NCI-H1048 (cell line): ENCODE measurements at places on chromosomes 7 and 10.

GRCh38 chr7:55657654-55658053, 85.4 kb upstream of the VOPP1 start:
- no peak for DNase-seq

DNA sequence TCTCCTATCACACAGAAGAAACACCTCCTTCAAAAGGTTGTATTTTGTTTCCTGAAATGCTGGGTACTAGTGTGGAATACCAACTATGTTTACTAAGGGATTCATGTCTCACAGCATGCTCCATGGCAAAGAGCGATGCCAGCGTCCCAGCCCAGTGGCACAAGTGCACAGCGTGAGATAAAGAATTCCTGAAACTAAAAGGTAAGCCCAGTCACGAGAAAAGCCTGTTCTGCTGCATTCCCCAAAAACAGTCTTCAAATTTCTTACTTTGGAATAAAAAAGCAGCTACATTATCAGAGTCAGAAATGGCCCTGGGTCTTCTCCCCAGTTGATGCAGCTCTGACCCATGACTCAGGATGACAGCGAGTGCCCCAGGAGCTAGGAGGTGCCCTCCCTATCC, 53.1 kb upstream of the DDC start:
- no peak for DNase-seq

DNA sequence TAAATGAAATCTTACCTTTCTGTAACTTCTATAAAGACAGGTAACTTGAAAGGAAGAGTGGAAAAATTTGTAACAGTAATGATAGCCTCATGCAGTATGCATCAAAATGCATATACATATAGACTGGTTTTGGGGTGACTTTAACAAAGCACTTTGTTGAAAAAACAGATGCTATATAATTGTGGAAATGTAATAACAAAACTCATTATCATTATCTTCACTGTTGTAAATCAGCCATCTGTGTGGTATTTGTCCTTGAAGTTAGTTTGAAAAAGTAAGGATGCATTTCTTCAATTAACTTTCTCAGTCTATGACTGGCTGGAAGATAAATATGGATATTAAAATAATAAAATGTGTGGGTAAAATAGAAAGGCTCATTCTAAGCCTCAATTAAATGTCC, 6.1 kb upstream of the DGKB start:
- no peak for DNase-seq

GRCh38 chr10:79254333-79255006, 92.8 kb upstream of the PPIF start:
- no peak for DNase-seq

DNA sequence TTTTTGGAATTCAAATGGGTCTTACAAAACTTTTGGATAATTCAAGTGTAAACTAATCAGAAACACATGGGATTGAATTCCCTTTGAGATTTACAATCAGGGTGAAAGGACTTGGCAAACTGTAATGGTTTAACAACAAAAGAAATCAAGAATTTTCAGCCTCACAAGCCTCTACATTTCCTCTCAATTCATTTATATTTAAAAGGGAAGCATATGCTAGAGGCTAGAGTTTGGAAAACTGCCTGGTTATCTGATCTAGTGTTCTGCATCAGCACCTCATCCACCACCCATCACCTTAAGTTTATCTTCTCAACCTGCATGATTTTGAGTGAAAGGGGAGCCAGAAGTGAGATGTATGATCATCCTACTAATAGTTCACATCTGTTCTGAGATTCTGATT, 120.7 kb downstream of the TES start:
- no peak for DNase-seq

GRCh38 chr10:77131214-77131613, 506.4 kb downstream of the KCNMA1 start:
- DNase-seq: no peak

DNA sequence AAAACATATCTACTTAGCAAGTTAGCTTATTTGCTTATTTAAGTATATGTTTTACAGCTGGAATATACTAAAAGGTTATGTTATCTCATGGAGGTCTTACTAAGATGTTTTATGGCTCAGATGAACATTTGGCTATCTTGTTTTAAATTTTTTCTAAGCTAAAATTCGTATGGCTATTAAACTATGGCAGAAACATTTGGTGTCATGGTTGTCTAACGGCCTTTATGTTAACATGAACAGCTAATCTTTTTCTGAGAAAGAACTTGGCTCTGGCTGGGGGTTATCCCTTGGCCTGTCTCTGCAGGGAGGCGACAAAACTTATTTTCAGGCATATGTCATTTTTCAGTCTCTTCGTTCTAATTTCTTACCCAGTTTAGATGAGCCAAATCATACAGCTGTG, 101.5 kb upstream of the MTPN start:
- no peak for DNase-seq

- DNase-seq: no peak
Measured at GRCh38 chr10:118926441-118926840, 103.1 kb upstream of the NANOS1 start.

DNA sequence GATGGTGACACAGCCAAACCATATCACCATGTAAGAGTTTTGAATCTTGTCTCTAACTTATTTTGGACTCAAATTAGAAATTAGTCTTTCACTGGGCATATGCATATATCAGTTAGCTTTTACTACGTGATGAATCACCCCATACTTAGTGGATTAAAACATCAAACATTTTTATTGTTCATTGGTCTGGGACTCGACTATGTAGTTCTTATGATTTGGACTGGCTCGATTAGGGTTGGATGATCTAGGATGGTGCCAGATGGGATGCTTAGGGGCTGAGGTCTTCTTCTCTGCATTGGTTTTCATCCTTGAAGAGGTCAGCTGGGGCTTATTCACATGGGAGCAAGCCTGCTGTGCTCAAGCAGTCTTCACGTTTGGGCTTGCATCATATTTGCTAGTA, 264.9 kb downstream of the EXOC4 start:
- no peak for DNase-seq

GRCh38 chr7:23105086-23105643, 420 bp upstream of the KLHL7 start:
- no peak for DNase-seq

DNA sequence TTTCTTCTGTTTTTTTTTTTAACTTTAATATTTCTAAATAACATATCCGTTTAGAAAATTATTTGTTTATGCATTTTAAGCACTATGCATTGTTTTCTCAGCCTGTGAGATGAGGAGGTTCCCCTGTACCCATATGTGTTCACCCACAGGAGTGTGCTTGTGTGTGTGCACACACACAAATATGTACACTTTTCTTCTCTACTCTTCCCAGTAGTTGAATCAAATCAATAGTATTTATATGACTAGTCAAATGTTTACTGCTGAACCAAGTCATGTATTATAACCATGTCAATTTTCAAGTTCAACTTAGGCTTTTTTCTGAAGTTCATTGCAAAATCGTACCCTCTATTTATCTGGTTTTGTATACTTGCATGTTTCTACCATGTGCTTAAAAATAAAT, 37.3 kb downstream of the HDAC9 start:
- no peak for DNase-seq

DNA sequence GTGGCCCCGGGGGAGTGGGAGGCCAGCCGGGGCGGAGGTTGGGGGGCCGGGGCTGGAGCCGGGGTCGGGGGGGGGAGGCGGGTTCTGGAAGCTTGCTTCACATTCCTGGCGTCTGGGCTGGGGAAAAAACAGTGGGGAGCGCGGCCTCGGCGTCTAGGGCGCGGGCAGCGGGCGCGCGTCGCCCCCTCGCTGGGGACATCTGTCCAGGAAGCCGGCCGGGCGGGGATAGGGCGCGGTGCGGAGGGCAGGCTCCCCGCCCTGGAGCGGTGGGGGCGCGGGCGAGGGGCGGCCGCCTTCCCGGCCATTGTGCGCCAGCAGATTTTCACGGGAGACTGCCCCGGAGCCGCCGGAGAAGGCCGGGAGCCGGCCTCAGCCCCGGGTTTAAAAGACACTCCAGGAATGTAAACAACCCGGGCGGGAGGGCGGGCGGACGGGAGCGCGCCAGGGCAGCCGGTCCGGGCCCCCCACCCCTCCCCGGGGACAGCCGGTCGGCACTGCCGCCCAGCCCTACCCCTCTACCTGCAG, 1.4 kb downstream of the ZMIZ1 start:
- DNase-seq: no peak

DNA sequence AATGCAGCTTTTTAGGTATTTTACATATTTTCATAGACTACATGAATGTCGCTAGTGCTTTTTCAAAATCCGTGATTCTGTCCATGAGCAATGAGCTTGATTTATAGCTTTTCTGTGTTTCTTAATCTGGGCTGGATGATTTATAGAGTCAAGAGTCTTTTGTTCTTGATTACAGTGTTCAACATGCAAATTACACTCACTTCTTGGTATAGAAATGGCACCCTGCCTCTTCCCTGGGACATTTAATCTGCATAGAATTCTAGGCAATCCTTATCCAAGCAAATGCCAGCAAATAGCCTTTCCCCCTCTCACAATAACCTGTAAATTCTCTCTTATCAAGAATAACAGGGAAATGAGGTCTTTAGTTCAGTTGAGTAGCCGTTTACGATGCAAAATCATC, 246.2 kb upstream of the SEMA3C start:
- no peak for DNase-seq

GRCh38 chr10:101000915-101001658, 1.5 kb downstream of the LZTS2 start:
- DNase-seq: no peak

DNA sequence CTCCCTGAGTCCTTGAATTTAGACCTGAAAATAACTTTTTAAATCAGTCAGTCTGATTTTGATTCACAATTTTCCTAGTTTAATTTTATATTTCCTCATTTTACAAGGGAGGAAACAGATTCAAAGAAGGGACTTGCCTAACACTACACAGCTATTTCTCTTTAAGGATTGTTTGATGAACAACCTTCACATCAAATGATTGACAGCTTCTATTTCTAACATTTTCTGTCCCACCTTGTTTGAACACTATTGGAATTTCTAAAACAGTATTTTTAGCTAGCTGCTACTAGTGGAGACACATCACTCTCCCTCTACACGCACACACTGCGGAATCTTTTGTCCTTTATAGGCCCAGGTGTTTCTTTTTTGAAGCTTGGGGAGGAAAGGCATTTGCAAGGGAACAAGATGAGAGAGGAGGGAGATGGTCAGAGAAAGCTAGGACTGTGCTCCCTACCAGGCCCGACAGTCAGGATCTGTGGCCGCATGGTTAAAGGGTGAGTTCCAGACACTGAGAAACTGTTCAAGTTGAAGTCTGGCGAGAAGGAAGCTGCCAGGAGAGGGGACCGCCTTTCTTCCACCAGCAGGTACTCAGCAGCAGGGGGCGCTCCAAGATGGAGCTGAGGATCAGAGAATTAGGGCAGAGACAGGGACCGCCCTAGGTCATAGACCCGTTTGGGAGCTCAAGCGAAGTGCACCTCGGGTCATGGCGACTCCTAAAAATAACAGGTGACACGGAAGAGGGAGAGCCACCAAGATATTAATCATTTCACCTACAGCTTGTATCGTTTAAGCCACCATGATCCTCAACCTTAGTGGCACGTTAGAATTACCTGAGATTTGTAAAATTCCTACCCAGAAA, 49.7 kb downstream of the DNAJC12 start:
- DNase-seq: no peak

DNA sequence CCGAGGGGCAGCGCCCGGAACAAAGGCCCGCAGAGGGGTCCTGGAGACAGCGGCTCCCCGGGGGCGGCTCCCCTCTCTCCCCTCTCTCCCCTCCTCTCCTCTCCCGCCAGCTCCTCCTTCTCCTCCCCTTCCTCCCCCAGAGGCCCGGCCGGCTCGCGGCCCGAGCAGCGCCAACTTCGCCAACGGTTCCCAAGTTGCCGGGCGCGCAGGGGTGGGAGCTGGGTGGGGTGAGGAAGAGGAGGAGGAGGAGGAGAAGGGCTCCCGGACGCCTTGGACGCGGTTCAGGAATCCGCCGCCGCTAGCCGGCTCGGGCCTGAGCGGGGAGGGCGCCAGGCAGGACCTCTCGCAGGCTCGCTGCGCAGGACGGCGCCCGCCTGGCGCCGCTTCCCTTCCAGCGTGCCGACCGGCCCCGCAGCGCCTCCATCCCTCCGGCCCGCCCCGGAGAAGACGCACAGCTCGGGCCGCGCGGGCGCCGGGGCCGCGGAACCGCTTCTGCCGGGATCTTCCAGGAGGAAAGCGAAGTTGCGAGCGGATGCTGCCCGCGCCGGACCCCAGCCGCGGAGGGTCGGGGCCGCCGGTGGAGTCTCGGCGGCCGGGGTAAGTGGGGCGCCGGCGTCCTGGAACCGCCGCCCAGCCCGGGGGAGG, at the start of gene CHST3:
TSS of gene CHST3 (plus strand) at position 298 of the 645 bp plus-strand sequence. CDS start 41,448 bp downstream, outside the sequence.
- DNase-seq: peak; percentile 1

- peak; percentile 42 for DNase-seq
Measured at GRCh38 chr7:100705320-100705752, 585 bp upstream of the POP7 start.

- no peak for DNase-seq
Measured at GRCh38 chr7:111685349-111685748, 123.1 kb upstream of the IMMP2L start.

DNA sequence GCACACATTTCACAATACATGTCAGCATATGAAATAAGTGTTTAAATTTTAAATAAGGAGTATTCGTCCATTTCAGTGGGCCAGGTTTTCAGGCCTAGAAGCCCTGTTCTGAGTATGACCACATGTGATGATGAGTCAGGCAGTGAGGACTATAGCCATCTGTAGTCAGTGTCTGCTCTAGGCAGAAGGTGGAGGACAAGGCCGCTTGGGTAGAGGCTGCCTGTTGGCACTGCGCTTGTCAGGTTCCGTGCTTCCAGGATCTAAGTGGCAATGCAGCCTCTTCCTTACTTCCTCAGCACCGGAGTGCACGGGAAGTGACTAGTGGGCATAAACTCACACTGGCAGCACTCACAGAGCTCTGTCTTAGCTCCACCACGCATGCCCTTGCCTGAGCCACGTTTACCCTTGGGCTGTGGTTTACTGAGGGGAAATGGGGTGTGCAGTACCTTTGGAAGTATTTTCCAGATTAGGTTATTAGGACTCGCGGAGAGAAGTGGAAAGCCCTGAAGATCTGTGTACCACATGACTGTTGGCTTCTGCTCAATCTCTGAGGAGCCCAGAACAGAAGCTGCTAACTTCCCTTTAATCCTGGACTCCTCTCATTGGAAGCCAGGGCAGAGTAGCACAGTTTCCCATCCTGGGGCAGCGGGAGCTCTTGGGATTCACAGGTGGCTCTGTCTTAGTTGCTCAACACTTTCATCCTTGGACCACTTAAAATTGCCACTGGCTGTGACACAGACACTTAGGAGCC, 87.5 kb upstream of the GJD4 start:
- DNase-seq: no peak

- DNase-seq: no peak
Measured at GRCh38 chr10:75722609-75723008, 291.2 kb downstream of the LRMDA start.

DNA sequence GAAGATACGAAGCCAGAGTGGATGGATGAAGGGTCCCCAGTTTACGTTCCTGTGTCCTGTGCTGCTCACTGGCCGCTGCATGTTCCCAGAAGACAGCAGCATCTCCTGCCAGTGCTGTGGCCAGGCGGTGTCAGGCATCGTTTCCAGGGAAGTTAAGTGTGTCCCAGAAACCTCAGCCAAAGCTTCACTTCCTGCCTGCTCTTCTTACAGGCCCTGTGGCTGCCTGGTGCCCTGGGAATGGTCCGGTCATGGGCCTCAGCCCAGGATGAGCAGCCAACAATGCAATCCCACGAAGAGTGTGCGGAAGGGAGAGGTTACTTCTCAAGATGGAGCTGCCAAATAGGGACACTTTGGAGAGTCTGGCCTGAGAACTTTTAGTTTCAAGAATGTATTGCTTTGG, 99.7 kb upstream of the TARP start:
- no peak for DNase-seq
